Hematopoietic multipotent progenitor cell treated with erythropoietin and hydrocortisone succinate and interleukin-3 and kit ligand, for 4 days (in vitro differentiated cells): ENCODE measurements at places on chromosomes 2 and 18.
A peak's percentile ranks its signal among the peaks of the same experiment; 100 is the strongest.

DNA sequence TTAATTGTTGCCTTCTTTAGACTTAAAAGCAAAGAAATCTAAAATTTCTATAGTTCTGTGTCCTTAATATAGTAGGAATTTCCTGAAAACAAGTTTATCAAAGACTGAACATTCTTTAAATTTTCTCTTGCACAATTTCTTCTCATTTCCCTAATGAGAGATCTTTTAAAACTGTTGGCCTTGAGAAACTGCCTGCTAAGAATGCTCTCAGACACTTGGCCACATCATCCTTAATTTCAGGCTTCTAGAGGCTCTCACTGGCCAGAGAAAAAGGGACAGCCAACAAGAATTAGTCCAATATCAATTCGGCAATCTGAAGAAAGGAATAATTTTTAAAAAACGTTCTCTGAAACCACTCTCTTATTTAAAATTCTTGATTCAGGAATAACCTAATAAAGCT, 167.0 kb upstream of the CREB1 start:
- DNase-seq, result no peak

- DNase-seq, result no peak
These were observed 336.1 kb upstream of the SKOR2 start for GRCh38 chr18:47587587-47587986.

DNA sequence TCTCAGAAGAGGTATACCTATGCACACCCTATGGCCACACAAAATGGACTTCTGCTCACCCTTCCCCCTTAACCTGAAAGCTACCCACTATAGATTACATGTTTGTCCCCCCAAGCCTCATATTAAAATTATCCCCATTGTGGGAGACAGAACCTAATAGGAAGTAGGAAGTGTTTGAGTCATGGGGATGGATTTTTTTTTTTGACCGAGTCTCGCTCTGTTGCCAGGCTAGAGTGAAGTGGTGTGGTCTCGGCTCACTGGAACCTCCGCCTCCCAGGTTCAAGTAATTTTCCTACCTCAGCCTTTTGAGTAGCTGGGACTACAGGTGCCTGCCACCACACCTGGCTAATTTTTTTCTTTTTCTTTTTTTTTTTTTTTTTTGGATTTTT, 98.6 kb downstream of the MREG start:
- DNase-seq, result no peak

GRCh38 chr18:36372903-36373311, 75.4 kb downstream of the FHOD3 start:
- peak; percentile 69 for DNase-seq

GRCh38 chr2:45554742-45555140, 56.3 kb downstream of the SRBD1 start:
- peak; percentile 10 for DNase-seq

DNA sequence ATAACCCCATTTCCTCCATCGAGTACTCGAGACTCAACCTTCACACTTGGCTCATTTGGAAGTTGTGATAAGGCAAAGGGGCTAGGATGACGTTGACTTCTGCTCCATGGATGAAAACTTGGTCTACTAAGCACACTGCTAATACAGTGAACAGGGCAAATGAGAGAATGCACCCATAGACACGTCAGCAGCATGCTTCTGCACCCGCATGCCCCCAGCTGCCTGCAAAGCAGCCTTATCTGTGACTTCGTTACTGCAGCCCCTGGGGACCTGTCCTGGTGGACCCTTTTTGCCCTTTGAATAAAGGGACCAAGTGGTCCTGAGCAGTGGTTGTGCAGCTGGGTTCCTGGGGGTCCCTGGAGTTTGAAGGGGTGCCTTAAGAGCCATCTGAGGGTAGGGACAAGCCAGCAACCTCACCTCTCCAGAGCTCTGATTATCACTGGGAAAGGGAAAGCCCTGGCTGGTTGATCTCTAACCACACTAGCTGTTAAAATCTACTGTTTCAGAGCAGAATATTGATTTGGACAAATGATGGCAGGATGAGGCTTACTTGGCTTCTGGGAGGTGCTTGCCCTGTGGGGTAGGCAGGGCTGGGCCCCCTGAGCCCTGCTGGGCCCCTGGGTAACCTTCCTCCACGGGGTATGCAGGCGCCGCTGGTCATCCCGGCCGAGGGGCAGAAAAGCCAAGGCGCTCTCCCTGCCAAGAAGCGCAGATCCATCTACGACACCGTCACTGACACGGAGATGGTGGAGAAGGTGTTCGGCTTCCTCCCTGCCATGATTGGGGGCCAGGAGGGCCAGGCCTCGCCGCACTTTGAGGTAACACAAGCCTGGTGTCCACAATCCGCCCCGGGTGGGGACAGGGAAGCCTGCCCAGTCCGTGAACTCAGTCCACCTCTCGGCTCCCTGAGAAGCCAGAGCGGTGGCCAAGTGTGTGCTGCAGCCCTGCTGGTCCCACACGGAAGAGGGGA, 37.6 kb upstream of the GPR17 start:
- no peak for DNase-seq

DNA sequence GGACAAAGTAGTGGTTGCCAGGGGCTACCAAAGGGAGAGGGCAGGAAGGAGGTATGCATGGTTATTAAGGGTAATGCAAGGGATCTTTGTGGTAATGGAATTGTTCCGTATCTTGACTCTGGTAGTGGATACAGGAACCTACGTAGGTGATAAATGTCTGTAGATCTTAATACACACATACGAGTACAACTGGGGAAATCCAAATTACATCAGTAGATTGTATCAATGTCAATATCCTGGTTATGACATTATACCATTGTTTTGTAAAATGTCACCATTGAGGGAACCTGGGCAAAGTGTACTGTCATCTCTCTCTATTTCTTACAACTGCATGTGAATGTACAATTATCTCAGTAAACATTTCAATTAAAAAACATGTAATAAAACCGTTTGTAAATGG, 56.2 kb downstream of the ALPK2 start:
- no peak for DNase-seq

- no peak for DNase-seq
These were observed 70.2 kb downstream of the AOX1 start for GRCh38 chr2:200655918-200656580.

- no peak for DNase-seq
These were observed 147.4 kb upstream of the SIX2 start for GRCh38 chr2:45156605-45157004.

DNA sequence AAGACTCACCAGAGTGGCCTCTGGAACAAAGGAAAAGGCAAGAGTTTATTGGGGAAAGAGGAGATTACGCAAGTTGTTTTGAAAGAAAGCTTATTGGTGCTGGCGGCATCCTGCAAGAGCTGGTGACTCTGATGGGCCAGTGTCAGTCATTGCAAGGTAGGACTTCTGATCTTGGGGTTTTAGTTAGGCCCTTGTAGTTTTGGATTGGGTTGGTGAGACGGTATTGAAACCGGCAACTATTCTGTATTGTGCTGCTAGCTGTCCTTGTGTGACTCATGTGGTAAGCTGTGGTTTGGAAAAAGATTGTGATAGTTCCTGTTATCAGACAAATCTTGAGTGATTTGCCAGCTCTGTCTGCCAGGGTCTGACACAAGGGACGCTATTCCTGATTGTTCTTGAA, 159.1 kb upstream of the PIEZO2 start:
- peak; percentile 53 for DNase-seq

DNA sequence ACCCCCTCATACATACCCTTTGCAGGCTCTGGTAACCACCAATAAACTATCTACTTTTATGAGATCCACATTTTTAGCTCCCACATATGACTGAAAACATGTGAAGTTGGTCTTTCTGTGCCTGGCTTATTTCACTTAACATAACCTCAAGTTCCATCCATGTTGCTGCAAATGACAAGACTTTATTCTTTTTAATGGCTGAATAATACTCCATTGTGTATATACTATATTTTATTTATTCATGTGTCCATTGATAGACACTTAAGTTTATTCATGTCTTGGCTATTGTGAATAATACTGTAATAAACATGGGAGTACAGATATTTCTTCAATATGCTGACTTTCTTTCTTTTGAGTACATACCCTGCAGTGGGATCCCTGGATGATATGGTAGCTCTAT, 45.9 kb downstream of the SCN7A start:
- DNase-seq, result no peak

DNA sequence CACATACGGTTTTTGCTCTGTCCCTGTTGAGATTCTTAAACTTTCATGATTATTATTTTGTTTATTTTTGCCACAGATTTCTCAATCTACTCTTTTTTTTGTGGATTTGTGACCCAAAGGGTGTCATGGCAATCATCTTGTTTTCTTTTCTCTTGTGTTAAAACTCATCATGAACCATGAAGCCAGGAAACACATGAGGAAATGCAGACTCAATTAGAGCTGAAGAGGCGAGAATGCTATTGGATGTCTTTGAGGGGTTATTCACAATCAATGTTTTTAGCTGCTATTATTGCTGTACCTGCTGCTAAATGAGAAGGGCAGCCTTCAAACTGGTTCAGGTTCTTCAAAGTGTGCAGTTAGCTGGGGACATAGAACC, 99.5 kb upstream of the MMADHC start:
- DNase-seq, result no peak

GRCh38 chr2:172470958-172471922, 43.9 kb downstream of the ITGA6 start:
- no peak for DNase-seq

- no peak for DNase-seq
These were observed 25.4 kb upstream of the ST3GAL5 start for GRCh38 chr2:85913884-85914881.

DNA sequence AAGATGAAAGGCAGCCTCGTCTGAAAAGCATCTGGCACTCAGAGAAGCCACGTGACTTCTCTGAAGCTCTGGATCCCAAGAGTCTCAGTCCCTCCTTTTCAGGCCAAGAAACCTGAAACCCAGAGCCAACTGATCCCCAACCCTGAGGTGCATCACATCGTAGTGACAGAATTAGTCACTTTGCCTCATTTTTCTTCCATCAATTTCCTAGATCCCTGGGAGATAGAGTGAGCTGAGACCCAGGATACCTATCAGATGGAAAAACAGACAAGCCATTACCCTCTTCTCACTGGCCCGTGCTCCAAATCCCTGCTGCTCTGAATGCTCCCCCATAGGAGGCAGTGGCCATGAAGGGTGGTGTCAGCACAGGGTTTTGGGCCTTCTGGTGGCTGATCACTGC, 113.1 kb downstream of the ALK start:
- no peak for DNase-seq

- peak; percentile 55 for DNase-seq
These were observed 13.7 kb downstream of the GEMIN6 start for GRCh38 chr2:38791744-38792143.

DNA sequence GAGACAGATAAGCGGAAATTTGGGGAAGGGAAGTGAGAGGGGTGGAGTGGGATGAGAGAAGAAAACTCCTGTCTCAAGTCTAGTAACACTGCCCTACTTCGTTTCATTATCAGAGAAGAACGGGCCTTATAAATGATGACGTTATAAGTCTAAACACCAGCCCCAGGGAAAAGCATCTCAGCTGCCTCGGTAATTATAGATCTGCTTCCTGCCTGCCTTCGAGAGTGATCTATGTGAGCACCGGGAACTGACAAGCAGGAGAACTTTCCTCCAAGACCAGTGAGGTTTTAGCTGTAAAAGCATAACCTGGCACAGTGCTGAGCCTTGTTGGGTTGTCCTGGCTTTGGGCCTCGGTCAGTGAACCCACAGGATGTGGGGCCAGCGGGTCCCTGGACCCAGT, 227.9 kb upstream of the SIX2 start:
- DNase-seq, result peak; percentile 27

DNA sequence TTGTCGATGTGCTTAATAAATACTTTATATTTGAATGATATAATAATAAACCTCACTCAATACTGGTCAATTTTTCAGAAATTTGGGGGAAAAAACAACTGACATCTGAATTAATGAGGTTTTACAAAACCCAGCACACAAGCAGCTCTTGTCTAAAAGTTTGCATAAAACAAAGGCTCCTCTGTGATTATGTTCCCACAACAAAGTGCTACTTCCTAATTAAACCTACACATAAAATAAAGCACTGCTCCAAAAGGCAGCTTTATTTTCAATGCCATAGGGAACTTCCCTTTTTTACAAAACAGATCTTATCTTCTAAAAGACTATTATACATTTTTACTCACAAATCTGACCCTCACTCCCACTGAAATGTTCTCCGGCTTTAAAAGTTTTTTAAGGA, 47.1 kb downstream of the LAMA1 start:
- peak; percentile 10 for DNase-seq

GRCh38 chr2:235149240-235149659, 197.4 kb downstream of the SH3BP4 start:
- no peak for DNase-seq

GRCh38 chr18:61554117-61554776, 221.0 kb downstream of the CDH20 start:
- DNase-seq, result peak; percentile 35

DNA sequence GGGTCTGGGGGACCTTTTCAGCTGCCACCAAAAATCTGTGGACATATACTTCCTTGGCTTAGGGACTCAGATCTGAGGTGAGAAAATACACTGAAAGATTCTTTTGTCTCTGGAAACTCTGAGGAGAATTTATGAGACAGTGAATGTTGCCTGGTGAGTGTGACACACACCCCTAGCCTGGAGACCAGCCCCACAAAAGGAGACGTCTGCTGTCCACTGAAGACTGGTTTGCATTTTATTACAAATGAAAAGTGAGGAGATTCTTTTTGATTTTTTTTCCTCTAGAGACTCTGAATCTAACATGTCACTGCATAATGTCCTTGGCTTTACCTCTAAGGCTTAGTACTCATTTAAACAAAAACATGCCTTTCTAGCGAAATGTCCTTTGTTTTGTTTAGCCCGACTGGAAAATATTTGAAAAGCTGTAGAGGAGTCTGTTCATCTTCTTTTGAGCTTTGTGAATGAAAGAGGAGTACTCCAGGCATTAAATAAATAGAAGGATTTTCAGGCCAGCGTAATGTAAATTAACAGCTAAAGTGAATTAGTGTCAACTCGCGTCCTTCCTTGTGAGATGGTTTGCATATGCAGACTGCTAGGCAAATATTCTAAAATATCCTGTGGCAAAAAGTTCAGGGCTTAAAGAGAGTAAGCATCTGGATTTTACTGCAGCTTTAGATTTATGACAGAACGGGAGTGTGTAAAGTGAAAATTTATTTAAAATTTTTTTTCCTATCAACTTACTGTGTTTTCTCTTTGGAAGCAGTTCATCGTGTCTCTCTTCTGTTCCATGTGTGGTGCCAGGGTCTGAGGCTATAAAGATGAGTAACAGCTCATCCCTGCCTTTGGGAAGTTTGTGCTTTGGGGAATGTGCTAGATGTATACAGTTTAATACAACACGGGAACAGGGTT, 125.4 kb downstream of the VWA3B start:
- DNase-seq, result no peak

GRCh38 chr2:138277062-138277461, 224.5 kb upstream of the SPOPL start:
- no peak for DNase-seq
